ENCODE measurements at places on chromosomes 7 and 10.

DNA sequence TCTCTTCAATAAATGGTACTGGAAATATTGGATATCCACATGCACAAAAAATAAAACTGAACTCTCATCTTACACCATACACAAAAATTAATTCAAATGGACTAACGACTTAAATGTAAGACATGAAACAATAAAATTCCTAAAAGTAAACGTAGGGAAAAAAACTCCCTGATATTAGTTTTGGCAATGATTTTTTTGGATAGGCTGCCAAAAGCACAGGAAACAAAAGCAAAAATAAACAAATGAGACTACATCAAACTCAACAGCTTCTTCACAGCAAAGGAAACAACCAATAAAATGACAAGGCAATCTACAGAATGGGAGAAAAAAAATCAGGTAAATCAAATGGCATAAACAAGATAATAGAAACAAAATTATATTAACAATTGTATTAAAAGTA is 65.7 kb downstream of the ORC5 start:
- DNase-seq: no peak

DNA sequence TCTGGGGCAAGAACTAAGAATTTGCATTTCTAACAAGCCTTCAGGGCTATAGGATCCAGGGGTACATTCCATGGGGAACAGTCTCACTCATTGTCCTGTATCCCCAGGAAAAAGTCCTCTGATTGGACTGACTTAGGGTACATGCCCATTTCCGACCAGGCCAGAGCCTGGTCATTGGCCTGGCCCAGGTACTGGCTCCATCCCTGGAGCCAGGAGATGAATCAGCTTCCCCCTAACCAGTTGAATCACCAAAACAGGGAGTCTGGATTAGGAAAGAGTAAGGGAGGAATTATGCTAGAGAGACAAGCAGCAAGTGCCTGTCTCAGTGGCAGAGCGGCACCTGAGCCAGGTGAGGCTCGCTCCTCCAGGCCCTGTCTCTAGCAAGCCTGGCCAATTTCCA is 137.5 kb downstream of the FGFR2 start:
- DNase-seq: no peak

DNA sequence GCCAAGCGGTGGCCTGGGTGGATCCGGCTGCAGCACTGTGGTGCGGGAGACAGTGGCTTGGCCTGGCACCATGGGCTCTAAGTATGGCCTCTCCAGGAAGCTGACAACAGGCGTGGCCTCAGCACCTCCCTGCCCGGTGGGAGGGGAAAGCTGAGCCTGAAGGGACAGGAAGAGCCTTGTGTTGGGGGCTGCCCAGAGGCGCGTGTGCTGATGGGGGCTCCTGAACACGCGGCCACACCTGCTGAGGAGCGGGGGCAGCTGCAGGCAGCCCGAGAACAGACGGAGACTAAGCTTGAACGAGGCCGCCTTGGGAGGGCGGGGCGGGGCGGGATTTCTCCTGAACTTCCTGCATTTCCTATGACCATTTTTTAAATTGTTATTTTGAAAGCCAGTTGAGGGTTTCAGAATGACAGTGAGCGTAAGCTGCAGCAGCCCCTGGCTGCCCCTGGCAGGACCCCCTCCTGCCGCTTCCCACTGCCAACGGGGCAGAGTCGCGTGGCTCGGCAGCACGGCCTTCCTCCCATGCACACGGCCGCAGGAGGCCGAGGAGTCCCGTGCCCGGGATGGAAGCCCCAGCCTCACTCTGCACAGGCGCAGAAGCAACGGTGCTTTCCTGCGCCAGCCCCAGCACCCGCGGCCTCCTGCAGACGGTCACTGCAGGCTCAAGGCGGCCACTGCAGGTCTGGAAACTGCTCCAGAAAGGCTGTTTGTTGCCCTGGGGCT is 43.2 kb downstream of the DPYSL4 start:
- DNase-seq: no peak

DNA sequence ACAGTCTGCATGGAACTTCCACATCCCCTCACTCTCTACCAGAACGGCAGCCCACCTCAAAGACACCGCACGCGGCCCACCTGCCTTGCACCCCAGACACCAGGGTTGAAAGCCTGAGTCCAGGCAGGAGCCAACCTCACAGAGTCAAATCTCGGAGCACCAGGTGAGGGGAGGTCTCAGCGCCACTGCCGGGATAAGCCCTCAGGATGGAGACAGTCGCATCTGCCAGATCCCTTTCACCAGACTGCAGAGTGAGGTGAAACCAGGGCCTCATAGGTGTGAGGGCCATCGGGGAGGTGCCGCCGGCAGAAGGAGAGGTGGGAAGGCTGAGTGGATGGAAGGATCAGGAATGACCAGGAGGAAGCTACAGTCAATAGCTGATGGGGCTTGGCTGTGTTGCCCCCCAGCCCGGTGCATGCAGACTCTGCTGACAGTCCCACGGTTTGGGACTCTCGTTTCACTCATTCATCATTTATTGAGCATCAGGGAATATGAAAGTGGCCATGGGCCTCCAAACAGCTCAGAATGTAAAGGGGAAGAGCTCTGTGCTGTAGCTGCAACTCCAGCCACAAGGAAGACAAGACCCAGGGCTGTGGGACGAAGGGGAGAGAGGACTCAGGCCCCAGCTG is 315.0 kb downstream of the PTPRN2 start:
- no peak for DNase-seq

GRCh38 chr10:85847085-85847484 is 519.5 kb downstream of the GRID1 start:
- DNase-seq: no peak

DNA sequence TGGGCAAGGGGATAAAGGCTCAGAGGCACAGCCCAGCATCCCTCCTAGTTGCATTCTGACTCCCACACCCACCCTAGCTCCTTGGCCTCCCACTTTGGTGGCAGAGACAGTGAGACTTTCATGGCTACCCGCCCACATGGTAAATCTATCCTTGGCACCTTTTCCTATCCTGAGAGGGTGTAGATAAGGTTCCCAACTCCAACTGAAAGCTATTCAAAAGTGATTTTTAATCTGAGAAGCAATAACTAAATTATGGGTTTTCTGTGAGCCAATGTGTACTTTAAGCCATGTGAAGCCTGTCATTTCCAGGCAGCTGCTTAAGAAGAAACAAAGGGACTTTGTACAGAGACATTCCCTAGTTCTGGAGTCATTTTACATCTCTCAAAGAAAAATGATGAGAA is 9.1 kb downstream of the LAMB1 start:
- DNase-seq: no peak
